ENCODE measurements at places on chromosomes 6 and 20. TPM values are rescaled to one million over a fixed set of nuclear protein-coding genes. Genes with fewer than 3 reads are reported as not detected.
A peak's percentile ranks its signal among the peaks of the same experiment; 100 is the strongest.

GRCh38 chr6:154112181-154112809 lies 73.3 kb downstream of the OPRM1 start:
- no peaks in the 10 kb centered on the region for H3K4me1 ChIP-seq
- H3K27me3 ChIP-seq: no peaks in the 10 kb centered on the region

GRCh38 chr6:168067081-168067759 lies 11.8 kb downstream of the FRMD1 start:
- DNase-seq: no peak
- no peaks in the 10 kb centered on the region for H3K27me3 ChIP-seq
- no peak overlapping the region for H3K4me3 ChIP-seq

The SIRPB2 gene
- polyA plus RNA-seq: 3.9 TPM

DNA sequence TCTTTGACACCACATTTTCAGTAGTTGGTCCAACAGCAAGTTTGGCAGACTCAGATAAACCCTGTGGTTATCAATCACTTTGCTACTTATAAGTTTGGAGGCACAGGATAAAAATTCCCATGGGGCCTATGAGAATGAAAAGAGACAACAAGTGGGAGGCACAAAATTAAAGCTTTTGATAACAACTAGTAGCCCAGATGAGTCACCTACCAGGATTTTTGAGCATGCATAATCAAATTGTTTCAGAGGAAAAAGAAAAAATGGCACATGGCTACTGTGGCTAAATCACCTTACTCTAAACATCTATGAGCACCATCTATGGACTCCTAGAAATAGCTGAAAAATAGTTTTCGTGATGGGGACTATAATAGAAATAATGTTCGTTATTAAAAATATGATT lies 40.8 kb upstream of the BMP5 start:
- H3K4me1 ChIP-seq: peaks cover 6% of the 10 kb centered on the region
- H3K27ac ChIP-seq: no peak overlapping the region
- no peaks in the 10 kb centered on the region for H3K36me3 ChIP-seq
- no peak overlapping the region for H3K4me3 ChIP-seq
- H3K27me3 ChIP-seq: no peaks in the 10 kb centered on the region

DNA sequence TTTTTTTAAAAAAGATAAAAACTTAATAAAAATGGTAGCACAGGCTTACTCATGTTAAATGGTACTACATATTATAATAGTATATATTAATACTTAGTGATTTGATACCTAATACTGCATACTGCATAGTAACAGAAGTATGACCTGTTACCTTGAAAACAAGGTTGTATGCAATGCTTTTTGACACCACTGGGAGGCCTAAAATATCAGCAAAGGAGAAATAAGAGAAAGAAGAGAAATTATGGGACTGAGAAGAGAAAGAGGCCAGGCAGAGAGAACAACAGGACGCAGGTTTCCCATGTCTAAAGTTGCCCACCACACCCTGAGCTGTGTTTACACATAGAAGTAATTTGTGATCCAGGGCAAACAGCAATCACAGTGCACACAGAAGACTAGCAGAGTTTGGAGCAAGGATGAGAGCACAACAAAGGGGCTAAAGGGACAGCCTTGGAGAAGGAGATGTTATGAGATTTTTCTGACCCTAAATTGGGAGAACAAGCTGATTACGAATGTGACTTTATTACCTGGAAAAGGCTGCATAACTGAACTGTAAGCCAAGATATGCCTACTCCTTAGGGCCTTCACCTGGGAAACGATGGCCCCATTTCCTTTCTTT lies 73.2 kb downstream of the ROS1 start:
- H3K4me3 ChIP-seq: no peak overlapping the region
- no peak for DNase-seq
- H3K27ac ChIP-seq: no peak overlapping the region
- H3K36me3 ChIP-seq: no peaks in the 10 kb centered on the region

GRCh38 chr6:27188885-27189418 lies 58.5 kb upstream of the PRSS16 start:
- peak overlapping the region; percentile 51 for H3K4me3 ChIP-seq
- no peaks in the 10 kb centered on the region for H3K36me3 ChIP-seq
- H3K4me1 ChIP-seq: no peaks in the 10 kb centered on the region
- H3K27ac ChIP-seq: peak overlapping the region; percentile 88
- peak; percentile 94 for DNase-seq
- no peaks in the 10 kb centered on the region for H3K27me3 ChIP-seq
